ENCODE measurements at places on chromosomes 12 and 14.

GRCh38 chr14:104186575-104186974 lies 48.2 kb downstream of the KIF26A start:
- no peak for DNase-seq

DNA sequence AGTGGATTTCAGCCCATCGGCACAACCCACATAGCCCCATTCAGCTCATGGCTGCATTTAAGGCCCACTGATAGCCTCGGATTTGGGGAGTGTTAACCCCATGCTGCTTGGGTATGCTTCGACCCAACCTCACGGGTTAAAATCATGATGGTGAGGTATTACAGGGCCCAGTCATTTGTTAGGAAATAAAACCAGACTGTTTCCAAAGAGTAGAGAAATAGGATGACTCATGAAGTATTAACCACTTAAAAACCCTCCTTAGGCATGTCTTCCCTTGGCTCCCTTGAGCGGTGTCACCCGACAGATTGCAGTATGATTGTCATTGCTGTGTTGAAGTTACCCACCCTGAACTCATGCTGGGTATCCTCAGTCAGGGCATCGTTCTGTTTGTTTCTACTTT lies 289.1 kb downstream of the CACNA1C start:
- no peak for DNase-seq

- peak; percentile 30 for DNase-seq
These were observed 168.1 kb upstream of the NOVA1 start for GRCh38 chr14:26765768-26766520.

DNA sequence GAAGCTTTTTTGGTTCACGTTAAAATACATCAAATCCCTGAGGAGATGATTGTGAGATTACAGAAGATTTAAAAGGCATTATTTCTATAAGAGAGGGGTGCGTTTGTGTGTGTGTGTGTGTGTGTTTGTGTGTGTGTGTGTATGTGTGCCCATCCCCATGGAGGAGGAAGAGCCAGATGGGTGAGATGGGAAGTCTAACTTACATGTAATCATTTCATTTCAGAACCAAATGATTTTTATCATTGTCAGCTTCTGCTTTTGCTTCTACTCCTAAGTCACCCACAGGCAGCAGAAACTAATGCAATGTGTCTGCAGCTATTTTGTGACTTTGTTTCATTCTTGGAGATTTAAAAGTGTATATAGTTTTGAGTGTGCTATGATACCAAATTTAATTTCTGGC lies 68.7 kb downstream of the SLC4A8 start:
- no peak for DNase-seq

GRCh38 chr12:83390186-83390585 lies 703.5 kb downstream of the TMTC2 start:
- DNase-seq = no peak

GRCh38 chr12:76696186-76696585 lies 67.7 kb upstream of the ZDHHC17 start:
- no peak for DNase-seq

- DNase-seq = no peak
These were observed 91.3 kb downstream of the KCNA5 start for GRCh38 chr12:5134861-5135525.

DNA sequence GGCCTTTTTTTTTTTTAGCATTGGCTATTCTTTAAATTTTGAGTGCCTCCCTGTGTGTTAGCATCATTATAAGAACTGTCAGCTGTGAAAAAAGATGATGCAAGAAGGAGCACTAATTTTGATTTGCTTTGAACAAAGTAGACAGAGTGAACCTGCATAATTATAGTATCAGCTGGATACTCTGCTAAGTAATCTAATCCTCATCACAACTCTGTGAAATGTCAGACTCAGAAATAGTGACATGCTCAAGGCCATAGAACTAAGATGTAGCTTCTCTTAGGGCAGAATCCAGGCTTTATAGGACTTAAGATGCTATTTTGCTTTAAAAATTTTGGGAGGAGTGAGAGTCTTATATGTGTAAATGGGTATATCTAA lies 31.9 kb downstream of the FBXO34 start:
- DNase-seq = no peak

DNA sequence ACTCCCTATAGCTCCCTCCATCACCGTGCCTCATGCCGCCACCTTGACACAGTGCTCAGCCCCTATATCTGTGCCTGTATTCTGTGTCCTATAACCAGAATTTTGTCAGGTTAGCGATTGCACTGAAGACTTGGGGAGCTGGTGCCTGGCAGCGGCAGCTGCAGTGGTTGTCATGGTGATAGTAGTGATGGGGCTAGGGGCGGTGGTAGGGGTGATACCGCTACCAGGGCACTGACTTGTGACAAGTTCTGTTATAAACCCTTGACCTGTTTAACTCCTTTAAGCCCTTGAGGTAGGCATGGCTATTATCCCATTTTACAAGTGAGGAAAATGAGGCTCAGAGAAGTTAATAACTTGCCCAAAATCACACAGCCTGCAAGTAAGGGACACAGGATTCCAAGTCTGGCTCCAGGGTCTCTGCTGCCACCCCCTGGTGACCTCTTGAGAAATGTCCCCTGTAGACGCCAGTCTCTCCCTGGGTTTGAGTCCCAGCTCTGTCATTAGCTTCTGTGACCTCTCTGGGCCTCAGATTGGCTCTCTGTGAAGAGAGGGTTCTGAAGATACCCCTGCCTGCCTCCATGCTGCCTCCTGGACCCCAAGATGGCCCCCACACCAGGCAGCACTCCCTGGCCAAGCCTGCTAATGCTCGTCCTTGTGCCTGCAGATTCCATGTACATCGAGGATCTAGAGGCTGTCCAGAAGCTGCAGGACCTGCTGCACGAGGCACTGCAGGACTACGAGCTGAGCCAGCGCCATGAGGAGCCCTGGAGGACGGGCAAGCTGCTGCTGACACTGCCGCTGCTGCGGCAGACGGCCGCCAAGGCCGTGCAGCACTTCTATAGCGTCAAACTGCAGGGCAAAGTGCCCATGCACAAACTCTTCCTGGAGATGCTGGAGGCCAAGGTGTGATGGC lies 121.9 kb downstream of the ESRRB start:
- DNase-seq = peak; percentile 42

- DNase-seq = no peak
These were observed 55.4 kb downstream of the RPAP3 start for GRCh38 chr12:47650469-47650868.

DNA sequence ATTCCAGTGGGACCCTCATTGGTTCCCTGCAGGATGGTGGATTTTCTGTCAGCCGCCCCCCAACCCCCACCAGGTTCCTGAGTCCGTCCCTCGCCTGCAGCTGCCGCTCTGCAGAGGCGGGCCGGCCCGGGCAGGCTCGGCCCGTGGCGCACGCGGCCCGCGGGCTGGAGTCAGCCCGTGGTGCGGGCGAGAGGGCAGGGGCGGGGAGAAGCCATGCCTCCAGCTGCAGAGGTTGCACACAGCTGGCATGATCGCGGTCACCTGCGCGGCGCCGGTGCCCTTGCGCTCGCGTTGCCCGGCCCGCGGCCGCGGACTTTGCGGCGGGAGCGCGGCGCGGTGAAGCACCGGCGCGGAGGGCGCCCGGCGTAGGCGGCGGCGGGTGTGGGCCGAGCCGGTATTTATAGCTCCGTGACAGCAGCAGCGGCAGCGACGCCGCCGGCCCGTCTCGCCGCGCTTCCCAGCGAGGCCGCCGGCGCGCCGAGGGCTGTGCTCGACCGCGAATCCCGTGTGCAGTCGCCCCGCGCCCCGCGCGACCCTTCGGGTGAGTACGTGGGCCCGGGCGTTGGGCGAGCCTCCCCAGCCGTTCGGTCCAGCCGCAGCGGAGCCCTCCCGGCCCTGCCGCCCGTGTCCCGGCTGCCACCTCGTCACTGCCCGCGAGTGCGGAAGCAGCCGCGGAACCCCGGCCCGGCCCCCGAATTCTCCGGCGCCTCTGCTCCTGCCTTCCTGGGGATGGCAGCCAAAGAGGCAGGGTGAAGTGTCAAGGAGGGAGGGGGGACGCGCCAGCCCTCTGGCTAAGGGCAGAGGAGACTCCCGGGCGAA lies at the start of gene TMEM117:
TSS of gene TMEM117 (plus strand) at position 426 of the 819 bp plus-strand sequence.
- DNase-seq = peak; percentile 72

DNA sequence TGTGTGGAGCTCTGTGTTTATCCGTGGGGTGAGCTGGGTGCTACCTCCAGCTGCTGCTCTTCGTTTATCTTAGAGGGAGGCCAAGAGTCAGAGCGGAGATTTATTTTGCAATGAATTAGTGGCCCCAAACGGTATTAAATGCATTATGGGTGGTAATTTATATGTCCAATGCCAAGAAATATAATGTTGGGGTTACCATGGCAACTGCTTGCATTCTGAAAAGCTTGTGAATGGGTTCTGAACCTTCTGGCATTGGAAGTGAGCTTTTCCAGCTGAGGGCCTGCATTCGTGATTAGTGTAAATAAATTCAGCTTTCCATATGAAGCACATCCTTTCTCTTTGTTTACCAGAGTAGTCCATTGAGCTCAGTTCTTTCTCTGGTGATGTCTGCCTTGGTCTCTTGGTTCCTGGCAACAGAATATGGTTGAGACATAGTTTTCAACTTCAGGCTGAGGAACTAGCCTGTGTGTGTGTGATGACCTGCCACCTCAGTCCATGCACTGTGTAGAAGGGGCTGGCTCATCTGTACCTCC lies 51.8 kb downstream of the TRAF3 start:
- DNase-seq = no peak

DNA sequence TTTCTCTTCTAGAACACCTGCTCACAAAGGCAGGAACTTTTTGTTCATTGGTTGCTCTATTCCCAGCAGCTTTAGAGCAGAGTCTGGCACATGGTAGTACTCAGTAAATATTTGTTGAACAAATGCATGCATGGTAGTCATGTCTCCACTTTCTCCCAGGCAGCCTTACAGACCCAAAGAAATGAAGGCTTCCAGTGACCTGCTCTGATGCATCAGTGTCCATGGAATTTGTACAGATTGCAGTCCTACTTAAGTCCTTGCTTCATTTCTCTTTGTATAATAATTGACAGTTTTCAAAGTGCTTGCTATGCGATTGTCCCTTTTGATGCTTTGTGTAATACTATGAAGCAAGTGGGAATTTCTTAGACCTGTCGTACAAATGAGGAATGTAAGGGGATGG lies 119.6 kb downstream of the DERA start:
- DNase-seq = no peak

GRCh38 chr14:23564181-23564812 lies 3.3 kb downstream of the AP1G2 start:
- DNase-seq = no peak

- DNase-seq = no peak
These were observed 92.6 kb upstream of the ATP2B1 start for GRCh38 chr12:89801284-89801683.

DNA sequence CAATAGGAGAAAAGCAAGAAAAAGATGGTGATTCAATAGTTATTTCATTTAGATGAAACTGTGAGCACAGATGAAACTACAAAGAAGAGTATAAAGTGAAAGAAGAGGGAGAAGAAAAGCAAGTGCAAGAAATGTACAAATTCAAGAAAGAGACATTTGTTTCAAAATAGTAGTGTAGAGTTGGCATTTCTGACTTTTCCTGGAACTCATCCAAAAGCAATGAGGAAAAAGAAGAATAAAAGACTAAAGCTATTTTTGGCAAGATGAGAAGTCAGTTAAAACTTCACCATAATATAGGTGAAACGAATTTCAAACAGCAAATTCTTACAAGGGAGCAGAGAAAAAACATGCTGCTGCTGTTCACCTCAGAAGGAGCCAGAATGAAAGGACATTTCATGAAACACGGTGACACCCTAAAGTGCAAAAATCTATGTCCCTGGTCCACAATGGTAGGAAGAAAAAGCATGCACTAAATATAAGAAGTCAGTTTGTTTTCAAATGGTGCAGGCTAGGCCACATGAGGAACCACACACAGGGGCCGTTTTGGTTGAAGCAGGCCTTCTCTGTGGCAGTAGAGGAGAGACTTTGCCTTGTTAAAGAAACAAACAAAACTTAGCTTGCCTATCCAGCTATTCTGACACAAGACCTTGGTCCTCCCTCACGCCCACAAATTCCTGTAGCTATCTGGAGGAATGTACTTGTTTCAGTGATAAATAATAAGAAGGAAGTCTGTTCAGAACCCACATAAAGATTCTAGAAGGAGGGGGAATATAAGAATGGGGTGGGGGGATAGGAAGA lies 11.1 kb upstream of the CMAS start:
- DNase-seq = no peak

DNA sequence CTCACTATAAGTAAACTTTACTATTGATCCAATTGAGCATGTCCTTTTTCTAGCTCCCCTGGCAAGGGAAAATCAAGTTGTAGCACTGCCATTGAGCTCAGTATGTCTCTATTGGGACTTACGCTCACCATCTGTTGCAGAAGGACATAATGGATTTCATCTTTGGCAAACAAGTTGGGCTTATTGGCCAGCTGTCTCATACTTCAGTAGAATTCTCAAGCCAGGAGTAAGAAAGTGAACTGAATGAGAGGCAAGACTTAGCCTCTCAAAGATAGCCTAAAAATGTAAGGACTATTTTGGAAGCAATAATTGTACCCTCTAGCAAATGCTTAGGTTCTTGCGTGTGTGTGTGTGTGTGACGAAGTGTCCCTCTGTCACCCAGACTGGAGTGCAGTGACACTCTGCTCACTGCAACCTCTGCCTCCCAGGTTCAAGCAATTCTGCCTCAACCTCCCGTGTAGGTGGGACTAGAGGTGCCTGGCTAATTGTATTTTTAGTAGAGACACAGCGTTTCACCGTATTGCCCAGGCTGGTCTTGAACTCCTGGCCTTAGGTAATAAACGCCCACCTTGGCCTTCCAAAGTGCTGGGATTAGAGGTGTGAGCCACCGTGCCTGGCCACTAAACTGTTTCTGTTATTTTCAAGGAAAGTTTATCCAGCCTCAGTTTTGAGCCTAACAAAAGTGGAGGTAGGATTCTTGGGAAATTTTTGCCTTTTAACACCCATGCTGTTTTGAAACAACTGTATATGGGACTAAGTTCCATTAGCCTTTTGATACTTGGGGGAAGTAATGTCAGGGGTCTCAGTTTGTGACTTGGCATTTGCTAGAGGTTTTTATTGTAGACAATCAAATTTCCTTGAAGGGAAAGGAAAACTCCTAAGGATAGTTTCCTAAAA lies 7.0 kb downstream of the HNRNPA1 start:
- no peak for DNase-seq

DNA sequence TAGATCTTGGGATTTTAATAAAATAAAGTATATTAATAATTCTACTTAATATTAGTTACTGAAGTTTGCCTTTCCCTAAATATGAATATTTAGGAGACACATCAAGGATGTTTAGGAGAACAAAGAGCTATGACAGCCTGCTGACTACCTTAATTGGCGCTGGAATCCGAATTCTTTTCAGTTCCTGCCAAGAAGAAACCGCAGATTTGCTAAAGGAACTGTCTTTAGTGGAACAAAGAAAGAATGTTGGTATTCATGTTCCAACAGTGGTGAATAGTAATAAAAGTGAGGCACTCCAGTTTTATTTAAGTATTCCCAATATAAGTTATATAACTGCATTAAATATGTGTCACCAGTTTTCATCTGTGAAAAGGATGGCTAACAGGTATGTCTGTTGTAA lies 54.5 kb downstream of the MIS18BP1 start:
- DNase-seq = no peak

GRCh38 chr12:11759494-11759878 lies 110.0 kb downstream of the ETV6 start:
- DNase-seq = no peak

GRCh38 chr12:6823182-6824084 lies 1.8 kb downstream of the GPR162 start:
- no peak for DNase-seq

GRCh38 chr12:99201906-99202645 lies 445.5 kb upstream of the GARIN6 start:
- DNase-seq = no peak

GRCh38 chr12:92341065-92341668 lies 195.5 kb upstream of the BTG1 start:
- DNase-seq = no peak

GRCh38 chr14:51448831-51449670 lies 202.7 kb upstream of the FRMD6 start:
- no peak for DNase-seq

GRCh38 chr12:97941686-97942354 lies 479.2 kb downstream of the RMST start:
- DNase-seq = no peak
